ENCODE measurements at places on chromosomes 16 and 17.

DNA sequence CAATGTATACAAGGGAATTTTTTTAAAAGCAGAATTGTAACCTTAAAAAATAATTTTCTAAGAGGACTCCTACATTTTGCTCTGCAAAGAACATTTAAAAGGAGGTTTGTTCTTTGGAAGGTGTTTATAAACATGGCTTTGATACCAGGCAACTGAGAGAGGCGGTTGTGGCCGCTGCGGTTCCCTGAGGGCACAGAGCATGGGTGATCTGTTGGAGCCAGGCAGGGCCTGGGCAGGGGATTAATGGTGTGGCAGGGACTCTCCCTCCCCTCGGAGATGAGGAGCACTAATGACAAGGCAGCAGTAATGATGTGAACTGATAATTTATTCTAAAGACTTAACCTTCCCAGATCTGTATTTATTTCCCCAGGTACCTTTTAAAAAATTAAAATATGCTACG lies 65.4 kb downstream of the WWP2 start:
- no peak for DNase-seq

- no peak for DNase-seq
These were observed 896 bp downstream of the GGA2 start for GRCh38 chr16:23509441-23509754.

- DNase-seq = no peak
These were observed 255.5 kb upstream of the RPL38 start for GRCh38 chr17:73947966-73948355.

DNA sequence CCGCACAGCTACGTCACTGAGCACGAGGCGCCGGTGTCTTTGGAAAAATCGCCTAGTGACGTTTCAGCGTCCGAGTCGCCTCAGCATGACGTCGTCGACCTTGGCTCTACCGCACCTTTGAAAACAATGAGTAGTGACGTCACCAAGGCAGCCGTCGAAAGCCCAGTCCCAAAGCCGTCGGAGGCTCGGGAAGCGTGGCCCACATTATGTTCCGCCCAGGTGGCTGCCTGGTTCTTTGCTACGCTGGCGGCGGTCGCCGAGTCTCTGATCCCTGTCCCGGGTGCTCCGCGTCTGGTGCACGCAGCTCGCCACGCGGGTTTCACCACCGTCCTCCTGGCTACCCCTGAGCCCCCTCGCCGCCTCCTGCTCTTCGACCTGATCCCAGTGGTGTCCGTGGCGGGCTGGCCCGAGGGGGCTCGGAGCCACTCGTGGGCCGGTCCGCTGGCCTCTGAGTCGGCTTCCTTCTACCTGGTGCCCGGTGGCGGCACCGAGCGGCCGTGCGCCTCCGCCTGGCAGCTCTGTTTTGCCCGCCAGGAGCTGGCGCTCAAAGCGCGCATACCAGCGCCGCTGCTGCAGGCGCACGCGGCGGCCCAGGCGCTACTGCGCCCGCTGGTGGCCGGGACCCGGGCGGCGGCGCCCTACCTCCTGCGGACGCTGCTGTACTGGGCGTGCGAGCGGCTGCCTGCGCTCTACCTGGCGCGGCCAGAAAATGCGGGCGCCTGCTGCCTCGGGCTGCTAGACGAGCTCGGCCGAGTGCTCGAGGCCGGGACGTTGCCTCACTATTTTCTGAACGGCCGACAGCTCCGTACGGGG lies 1.5 kb downstream of the TMEM102 start:
- peak; percentile 85 for DNase-seq

DNA sequence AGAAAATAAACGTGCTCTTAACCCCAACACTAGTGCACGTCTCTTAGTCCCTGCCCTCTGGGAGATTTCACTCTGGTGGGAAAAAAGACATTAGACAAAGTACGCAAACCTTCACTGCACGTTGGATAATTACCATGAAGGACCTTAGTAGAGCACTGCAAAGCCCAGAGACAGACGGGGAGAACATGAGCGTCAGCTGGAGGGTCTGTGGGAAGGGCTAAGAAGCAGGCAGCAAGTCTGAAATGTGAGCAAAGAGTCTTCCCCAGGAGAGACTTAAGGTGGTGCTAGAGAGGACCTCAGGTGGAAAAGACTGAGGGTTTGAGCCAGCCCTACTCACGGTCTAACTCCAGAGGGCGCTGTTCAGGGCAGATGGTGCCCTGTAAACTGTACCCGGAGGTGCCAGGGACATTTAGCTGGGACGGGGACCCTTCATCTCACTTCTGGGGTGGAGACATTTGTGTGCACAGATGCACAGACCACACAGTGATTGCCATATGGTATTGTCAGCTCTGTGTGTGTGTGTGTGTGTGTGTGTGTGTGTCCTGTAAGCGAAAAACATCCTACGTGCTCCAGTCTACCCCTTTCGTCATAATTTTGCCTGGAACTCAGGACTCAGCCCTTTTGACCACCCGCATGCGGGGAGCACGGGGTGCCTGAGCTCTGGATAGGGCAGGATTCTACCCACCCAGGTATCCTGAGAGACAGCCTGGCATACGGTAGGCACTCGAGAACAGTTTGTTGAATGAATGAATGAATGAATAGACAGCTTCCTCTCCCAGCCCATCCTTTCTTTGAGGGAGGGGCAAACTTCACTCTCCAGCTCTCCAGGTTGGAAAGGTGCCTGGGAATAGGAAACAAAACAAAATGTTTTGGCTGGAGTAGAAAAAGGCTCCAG lies 10.1 kb upstream of the STAC2 start:
- DNase-seq = peak; percentile 76

DNA sequence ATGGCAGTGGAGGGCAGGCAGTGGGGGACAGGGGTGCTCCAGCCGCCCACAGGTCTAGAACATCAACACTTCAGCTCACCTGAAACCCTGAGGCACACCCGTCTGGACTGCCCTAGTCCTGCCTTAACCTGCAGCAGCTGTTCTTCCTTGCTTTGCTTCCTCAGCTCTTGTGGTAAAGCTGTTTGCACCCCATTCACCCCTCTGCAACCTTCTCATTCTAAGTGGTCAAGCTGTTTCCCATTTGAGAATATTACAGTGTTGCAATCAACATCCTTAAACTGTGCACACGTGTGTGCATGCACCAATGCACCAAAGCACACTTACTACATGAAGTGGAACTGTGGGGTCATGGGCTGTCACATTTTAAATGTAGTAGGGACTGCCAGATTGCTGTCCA lies 32.4 kb downstream of the SCNN1B start:
- no peak for DNase-seq

GRCh38 chr16:87689956-87690465 lies 75.8 kb downstream of the KLHDC4 start:
- no peak for DNase-seq
